ENCODE measurements at places on chromosomes 4 and X.

DNA sequence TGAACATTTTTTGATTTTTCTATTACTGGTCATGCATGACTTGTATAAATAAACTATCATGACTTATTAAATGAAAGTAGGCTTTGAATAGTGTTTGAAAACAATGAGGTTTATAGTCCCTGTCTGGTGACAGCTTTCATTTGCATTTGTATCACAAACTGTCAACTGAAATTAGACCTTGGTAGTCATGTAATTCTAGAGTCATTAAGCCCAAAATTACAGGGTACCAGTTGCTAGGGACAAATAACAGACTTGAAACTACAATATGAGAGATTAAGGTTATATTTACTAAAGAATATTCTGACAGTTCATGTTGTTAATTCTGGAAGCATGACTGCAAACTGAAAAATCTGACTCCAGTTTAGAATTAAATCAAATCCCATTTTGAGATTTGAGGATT lies 9.2 kb upstream of the VAMP7 start:
- no peak for DNase-seq

DNA sequence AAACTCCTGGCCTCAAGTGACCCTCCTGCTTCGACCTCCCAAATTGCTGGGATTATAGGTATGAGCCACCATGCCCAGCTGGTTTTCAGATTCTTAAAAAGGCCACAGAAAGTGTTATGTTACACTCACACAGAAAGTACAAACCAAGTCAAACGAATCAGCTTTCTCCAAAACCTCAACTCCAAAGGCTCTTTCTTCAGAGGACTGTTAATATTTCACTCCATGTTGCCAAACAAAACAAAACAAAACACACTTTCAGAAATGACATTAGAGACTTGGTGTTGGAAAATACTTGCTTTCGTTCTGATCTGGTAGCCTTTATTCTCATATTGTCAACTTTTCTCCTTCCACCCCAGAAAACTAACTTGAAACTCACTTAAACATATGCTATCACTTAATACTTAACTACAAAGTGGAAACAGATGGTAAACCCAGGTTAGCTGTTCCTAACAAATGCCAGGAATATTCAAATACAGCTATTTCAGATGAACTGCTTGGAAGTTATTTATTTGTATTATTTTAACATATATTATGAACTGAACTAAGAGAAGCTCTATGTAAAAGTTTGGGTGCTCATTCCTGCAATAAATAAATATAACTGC lies 34.7 kb downstream of the RLIM start:
- DNase-seq = no peak

GRCh38 chr4:17033025-17033767 lies 134.8 kb upstream of the LDB2 start:
- DNase-seq = no peak

DNA sequence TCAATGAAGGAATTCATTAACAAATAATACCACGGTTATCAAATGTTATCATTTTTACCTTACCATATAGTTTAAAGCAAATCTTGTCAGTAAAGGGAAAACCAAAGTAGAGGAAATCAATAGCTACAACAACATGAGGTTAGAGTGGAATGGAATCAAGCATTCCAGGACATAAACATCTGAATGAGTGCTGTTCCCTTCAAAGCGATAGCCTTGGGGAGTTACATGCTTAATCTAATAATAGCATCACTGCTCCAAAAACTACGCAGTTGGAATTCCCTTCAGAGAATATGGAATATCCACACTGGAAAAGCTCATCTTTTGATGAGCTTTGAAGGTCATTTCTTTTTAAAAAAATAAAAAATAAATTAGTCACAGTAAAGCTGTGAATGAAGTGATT lies 31.2 kb downstream of the PDE5A start:
- DNase-seq = no peak

DNA sequence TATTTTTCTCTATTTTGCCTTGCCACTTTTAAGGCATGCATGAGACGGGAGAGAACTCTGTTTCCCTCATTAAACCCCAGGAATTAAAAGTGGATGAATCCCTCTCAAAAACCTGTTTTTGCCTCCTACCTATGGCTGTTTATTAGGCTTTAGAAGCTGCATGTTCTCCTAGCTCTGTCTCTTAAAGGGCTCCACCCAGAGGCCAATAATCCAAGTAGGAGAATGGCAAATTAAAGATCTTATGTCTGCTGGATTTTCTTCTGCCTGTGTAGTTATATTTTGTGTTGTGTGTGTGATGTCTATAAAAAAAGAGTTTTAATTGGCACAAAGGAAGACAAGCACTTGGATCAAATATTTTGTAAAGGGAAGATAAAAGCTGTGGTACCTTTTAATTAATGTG lies 32.4 kb downstream of the MAGEC1 start:
- no peak for DNase-seq

GRCh38 chr4:121676345-121677075 lies 20.3 kb downstream of the ANXA5 start:
- DNase-seq = no peak

DNA sequence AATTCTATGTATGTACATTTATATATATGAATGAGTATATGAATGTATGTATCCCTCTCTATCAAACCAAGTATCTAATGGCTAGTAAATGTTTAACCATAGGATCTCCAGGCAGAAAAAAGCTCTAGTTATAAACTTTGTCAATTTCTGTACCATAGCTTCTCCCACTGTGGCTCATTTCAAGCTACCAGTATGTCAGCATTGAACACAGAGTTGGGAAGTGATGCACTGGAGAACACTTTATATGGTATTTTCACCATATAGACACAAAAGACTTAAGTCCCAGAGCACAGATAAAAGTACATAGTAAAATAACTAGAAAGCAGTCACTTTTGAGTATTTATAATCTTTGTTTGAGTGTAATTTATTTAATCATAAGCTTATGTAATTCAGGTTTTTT lies 53.9 kb upstream of the ATP8A1 start:
- DNase-seq = no peak

DNA sequence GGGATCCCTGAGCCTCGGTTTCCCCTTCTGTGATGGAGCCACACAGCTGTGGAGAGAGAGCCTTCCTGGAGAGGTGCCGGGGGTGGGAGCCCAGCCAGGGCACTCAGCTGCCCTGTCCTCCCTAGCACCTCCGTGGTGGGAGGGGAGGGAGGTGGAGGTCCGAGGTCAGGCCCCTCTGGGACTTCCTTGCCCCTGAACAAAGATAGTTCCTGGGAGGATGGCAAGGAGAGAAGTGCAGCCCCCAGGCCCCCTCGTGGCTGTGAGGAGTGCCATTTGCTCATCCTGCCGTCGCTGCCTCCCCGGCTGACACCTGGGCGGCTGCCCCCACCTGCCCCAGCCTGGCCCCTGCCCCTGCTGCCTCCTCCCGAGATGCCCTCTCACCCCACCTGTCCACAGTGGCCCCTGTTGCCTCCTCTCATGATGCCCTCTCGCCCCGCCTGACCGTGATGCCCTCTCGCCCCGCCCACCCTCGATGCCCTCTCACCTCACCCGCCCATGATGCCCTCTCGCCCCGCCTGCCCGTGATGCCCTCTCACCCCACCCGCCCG lies 12.7 kb downstream of the DOK7 start:
- no peak for DNase-seq

GRCh38 chr4:18698119-18698883 lies 676.7 kb upstream of the LCORL start:
- DNase-seq = no peak

DNA sequence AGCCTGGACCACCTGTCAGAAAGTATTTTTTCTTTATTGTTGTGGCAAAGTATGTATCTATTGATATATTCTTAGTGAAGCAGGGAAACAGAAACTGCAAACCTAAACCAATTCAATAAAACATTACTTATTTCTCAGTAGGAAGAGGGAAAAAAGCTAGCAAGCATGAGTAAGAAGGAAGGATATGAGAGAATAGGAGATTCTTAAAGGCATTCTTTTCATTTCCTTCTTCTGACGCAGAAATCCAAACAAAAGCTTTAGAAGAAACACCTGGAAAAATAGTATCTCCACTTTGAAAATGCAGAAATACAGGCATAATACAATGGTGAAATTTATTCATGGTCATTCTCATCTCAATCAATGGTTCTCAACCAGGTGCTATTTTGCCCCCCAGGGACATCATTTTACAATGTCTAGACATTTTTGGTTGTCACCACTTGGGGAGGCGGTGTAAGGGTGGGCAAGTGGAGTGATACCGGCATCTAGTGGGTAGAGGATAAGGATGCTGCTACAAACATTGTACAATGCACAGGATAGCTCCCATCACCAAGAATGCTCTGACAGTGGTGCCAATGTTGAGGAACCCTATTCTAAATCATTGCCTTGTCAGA lies 21.7 kb upstream of the ATXN3L start:
- DNase-seq = no peak

DNA sequence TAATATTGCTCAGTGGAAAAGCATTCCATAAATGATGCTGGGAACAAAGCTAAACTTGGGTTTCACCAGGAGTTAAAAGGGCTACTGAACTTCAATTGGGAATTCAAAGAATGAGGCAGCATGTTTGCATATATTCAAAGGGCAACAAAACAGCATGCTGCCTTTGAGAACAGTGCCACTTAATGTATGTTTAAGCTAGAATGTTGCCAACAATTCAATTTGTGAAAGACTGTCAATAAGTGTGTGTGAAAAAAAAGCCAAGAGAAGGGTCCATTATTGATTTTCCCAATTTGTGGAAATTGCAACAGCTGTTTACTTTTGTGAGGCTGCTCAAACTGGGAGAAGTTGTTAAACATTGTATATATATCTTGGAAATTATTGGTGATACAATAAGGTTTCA lies 701.9 kb upstream of the ACTRT1 start:
- no peak for DNase-seq

All from stimulated activated CD8-positive, alpha-beta memory T cell treated with anti-CD3 and anti-CD28 coated beads, Interleukin-4, amount 100 ng/mL, for 1 hour (primary cell).